Left kidney (tissue), 8 donors: ENCODE measurements at places on chromosomes 7 and 10.
A peak's percentile ranks its signal among the peaks of the same experiment; 100 is the strongest.

GRCh38 chr10:19592276-19592675, 224.0 kb upstream of the PLXDC2 start:
- no peak for DNase-seq

- no peak for DNase-seq
These were observed 1107.2 kb downstream of the NRG3 start for GRCh38 chr10:82982110-82982608.

DNA sequence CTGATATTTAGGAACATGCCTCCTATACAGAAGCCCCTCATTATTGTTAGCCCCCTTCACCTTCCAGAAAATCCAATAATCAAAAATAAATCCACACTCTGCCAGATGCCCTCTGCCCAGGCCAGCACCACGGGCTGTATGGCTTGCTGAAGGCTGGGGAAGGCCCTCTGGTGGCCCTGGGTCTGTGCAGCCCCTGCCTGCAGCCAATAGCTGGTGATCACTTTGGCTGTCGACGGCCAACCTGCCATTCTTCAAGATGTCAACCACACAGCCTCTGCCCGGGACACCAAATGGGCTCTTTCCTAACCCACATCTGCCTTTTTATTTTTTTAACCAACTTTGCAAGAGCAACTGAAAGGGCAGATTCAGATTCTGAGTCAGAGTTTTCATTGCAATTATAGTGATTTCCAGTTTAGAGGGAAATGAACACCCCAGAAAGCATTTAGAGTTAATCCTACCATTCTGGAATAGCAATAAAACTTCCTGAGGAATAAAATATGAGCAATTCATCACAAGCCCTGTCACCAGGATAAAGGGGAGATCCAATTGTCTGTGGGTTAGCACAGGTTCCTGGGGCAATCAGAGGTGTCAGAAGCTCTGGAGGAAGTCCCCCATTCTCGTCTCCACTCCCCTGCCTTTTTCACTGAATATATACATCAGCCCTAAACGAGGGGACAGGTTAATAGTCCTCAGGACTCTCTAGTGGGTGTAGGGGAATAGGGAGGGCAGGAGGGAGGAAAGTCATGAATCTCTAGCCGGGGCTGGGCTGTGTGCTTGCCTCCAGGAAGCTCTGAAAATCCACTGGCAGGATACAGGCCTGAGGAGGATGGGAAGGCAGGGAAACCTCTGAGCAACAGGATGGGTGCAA, 211.3 kb downstream of the GRID1 start:
- no peak for DNase-seq

DNA sequence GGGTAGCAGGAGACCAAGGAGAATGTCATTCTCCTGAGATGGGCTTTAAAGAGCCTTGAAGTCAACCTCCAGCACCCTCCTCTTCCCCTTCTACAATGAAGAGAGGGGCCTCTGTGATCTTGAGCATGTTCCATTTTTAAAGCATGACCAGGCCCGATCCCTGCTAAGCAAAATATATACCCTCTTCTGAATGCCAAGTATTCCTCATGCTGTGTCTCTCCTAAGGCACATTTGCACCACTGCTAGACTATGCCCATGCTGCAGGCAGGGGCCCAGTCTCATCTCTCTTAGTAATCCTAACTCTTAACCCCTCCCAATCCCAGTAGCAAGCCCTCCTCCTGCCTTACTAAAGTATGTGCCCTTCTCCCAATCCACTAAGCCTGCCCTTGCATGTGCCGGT, 18.4 kb downstream of the SORBS1 start:
- no peak for DNase-seq

GRCh38 chr10:73205890-73206289, 38.0 kb downstream of the FAM149B1 start:
- no peak for DNase-seq

- DNase-seq = peak; percentile 52
These were observed at the start of gene CREB3L2 for GRCh38 chr7:138001529-138002095. TSS of gene CREB3L2 (minus strand) at chr7:138002086. CDS start at chr7:138001705, 381 bp downstream.

GRCh38 chr10:4678023-4678950, 147.7 kb upstream of the AKR1E2 start:
- no peak for DNase-seq

GRCh38 chr10:119715628-119716505, 10.0 kb upstream of the INPP5F start:
- no peak for DNase-seq

DNA sequence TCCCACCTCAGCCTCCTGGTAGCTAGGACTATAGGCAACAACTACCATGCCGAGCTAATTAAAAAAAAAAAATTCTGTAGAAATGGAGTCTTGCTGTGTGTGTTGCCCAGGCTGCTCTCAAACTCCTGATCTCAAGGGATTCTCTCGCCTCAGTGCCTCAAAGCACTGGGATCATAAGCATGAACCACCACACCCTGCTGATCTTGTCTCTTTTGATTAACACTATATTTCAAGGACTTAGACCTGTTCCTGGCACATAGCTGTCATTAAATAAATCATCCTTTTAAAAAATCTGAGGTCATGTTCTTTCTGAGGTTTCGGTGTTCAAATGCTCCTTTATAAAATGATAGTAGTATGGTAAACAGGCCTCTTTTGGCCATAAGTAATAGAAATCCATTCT, 4.8 kb downstream of the PALS2 start:
- DNase-seq = no peak

- no peak for DNase-seq
These were observed 5.5 kb downstream of the GIMAP7 start for GRCh38 chr7:150520145-150520544.

DNA sequence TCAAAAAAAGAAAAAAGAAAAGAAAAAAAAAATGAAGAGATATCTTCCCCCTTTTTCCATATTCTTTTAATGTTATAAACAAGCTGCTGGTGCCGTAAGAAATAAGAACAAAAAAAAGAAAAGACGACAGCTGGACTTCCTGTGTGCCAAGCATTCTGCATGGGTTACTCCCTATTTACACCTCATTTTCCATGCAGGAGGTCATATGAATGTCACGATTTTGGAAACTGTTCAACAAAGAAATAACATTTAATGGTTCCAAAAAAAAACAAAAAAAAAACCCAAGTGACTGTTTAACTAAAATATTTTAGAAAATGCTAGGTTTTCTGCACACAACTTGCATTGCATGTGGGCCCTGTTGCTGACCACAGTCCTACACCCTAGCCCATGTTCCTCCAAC, 159.3 kb downstream of the TNS3 start:
- no peak for DNase-seq

- no peak for DNase-seq
These were observed 185.9 kb downstream of the RAB11FIP2 start for GRCh38 chr10:117860823-117861222.

- no peak for DNase-seq
These were observed 99.8 kb downstream of the CCDC71L start for GRCh38 chr7:106561151-106561550.

DNA sequence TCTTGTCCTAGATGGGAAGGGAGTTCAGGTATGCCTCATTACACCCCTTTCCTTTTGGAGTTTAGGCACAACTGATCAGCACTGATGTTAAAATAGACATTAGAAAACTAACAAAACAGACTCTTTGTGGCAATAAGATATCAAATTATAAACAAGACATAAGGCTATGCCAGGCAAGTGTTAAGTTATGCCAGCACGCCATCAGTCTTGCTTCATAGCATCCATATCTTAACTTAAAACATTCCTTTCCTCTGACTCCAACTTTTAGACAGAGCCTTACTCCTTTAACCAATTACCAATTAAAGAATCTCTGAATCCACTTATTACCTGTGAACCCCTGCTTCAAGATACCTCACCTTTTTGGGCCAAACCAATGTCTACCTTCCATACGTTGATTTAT, 126.2 kb upstream of the ETV1 start:
- DNase-seq = no peak

- DNase-seq = no peak
These were observed 92.0 kb upstream of the CDC14C start for GRCh38 chr7:48832303-48832845.

DNA sequence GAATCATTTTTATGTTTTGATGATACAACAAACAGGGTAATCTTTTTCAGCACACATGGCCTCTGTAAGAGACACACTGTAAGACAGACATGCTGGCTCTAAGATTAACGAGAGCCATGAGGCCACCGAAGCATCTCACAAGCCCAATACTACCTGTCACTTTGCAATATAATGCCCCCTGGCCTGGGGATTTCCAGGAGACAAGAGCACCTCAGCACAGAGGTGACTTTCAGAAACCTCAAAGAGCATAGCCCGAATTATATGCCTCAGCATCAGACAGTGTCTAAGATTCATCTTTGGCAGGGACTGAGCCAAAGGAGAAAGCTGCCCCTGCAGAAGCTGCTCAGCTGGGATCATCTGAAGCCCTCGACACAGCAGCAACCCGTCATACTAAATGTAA, 44.2 kb upstream of the TMEM213 start:
- no peak for DNase-seq

DNA sequence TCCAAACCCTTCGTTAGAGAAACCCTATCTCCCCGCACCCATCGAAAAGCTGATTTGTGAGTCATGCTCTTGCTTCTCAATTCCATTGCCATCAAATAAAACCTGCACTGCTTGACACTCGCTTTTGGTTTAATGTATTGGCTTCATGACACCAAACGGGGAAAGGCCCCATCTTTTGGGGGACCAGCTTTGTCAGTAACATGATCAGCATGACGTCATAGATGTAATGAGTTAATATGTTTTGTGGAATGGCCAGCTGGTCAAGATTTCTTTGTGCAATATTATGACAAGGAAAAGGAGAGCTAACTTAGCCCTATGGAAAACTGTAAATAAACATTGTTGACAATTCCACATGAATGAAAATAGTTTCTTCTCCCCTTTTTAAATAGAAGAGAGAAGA, 1260.5 kb upstream of the CELF2 start:
- DNase-seq = no peak

DNA sequence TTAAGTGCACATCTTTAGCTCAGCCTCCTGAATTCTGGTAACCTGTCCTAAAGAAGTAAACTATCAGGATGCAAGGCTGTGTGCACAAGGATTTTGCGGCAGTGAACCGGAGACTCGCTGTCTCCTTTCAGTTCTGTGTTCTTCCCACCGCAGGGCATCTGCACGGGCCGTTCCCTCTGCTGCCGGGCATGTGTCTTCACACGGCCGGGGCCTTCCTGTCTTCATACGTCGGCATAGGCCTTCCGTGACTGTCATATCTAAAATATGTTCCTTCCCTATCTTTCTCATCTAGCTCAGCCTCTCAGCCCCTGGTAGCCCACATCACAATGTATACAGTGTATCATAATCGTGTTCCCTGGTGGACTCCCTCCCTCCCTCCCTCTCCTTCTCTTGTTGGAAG, 16.4 kb downstream of the PALD1 start:
- DNase-seq = no peak

GRCh38 chr7:37093257-37093656, 355.4 kb downstream of the ELMO1 start:
- no peak for DNase-seq

- DNase-seq = no peak
These were observed at the start of gene PAPOLB for GRCh38 chr7:4861673-4862072. TSS of gene PAPOLB (minus strand) at chr7:4862030. CDS start at chr7:4861810, 220 bp downstream.

- DNase-seq = no peak
These were observed 121.7 kb downstream of the DOCK4 start for GRCh38 chr7:112084520-112084971.

DNA sequence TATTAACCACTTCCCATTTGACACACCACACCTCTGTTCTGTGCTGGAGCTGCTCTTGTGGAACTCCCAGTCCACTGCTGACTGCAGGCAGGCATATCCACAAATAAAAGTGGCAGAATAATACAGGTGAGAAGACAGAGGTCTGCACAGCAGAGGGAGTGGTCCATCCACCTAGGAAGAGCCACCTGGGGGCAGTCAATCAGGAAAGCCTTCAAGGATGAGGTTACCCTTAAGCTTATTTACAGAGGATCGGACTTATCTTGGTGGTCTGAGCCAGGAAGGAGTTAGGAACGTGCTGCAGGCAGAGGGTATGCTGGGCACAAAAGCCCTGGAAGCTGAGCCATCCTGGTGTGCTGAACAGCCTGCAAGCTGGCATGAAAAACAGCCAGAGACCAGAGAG, 78.7 kb downstream of the FRMPD2 start:
- DNase-seq = no peak

- DNase-seq = peak; percentile 64
These were observed 1.3 kb downstream of the SEMA3D start for GRCh38 chr7:85185424-85186082.

DNA sequence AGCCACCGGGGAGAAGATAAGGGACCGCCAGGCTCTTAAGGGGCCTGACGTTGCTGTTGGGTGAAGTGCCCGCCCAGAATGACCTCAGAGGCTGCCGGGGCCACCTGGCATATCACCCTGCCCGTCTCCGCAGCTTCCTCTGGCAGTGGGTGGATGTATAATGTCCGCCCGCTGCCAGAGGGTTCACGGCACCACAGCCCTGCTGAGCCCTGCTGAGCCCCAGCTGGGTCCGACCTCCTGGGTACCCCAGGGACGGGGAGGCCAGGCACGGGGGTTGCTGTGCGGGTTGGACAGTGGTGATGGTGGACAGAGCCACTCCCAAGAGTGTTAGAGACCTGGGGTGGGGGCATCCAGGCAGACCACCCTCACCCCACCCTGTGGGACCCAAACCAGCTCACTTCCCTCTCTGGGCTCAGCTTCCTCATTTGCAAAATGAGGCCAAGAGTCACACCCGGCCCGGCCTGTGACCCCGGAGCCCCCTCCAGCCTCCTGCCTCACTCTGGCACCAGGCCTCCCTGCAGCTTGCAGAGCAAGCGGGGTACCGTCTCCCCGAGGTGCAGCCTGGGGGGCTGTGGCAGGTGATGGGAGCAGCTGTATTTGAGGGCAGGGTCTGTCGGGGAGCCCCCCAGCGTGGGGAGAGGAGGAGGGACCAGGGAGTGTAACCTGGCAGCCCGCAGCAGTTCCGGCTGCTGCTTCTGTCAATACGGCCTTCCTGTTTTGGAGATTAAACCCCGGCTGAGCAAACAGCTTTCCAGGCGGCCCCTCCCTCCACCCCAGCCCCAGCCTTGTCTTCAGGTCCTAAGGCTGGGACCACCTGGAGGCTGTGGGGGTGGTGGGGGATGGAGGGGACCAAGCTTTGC, 8.4 kb upstream of the LFNG start:
- no peak for DNase-seq

DNA sequence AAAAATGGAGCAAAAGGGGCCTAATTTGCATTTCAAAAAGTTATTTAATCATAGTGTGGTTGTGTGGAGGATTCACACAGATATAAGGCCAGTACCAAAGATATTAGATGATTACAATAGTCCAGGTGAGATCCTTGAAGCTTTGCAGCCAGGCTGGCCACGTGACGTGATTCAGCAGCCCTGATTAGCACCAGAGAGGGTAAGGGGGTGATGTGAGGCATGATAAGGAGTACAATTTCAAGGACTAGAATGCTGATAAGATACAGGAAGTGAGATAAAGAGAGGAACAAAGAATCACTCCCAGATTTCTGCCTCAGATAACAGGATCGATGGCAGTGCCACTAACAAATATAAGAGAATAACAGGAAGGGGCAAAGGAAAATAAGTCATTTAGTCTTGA, 108.4 kb upstream of the PALS2 start:
- DNase-seq = no peak

GRCh38 chr10:96646301-96646700, 59.5 kb upstream of the TM9SF3 start:
- no peak for DNase-seq

DNA sequence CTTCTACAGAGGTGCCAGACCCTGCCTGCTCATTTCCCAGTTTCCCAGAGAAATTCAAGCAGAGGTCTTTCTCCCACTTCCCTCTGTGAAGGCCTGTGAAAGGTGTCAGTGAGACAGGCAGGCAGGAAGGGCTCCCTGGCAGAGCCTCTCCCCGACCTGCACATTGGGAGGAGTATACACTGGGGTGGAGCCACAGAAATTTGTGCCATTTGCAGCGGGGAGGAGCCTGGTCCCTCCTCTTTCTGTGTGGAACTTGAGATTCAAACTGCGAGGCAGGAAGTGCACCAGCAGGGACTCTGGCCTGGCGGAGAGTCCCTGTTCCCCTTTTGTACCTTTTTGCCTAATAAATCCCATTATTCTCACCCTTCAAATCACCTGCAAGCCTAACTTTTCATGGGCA, 54.6 kb upstream of the OPN4 start:
- peak; percentile 14 for DNase-seq
